ENCODE measurements at places on chromosomes 11 and 22.

- no peak for DNase-seq
Measured at GRCh38 chr22:45496451-45496941, 6.2 kb upstream of the FBLN1 start.

DNA sequence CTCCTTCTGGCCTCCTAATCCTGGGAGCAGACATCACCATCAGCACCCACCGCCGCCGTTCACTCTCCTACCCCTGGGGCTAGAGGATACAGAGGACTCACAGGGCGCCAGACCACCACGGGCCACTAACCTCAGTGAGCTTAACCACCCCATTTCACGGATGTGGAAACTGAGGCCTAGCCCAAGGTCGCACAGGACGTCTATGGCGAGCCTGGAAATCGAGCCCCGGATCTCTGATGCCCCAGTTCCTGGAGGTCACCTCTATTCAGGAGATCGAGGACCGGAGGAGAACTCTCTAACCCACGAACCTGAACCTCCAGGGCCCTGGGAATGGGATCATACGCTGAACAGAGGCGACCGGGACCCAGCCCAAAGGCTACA, 349 bp downstream of the TIMM10 start:
- no peak for DNase-seq

DNA sequence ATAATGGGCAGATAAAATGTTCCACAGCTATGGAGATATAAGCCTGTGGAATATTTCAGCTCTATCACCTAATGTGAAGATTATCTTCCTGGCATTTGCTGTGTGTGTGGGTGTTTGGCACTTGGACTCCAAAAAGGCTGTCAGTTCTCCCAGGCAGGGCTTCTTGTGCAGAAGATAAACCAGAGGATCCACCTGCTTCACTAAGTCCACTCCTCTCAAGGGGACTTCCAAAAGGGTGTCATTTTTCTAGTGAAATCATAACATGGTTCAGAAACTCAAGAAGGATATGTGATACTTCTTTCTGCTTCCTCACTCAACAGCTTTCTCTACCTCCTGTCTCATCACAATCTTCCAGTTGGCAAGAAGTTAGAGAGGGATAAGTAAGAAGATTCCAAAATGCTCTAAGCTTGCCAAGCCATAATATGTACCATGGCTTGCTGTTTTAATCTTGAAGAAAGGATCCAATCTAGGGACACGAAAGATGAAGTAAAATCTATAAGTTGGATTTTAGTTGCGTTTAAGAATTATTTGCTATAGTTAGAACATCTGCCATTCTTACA, 206.2 kb upstream of the MTMR2 start:
- DNase-seq = no peak

DNA sequence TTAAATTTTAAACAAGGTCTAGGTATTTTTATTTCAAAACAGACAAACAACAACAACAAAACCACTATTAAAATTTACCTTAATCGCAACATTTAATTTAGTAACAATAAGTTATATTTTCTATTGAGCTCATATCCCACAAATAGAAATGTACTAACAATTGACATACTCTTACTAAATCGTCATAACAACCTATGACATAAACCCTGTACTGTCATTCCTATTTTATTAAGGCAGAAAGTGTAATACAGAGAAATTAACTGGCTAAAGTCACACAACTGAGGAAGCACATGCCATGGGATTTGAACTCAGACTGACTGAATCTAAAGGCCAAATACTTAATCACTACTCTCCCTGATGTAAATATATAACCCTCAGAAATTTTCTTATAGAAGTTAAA, 3.0 kb downstream of the KIF18A start:
- DNase-seq = no peak

- DNase-seq = no peak
Measured at GRCh38 chr11:119117004-119117706, 4.2 kb upstream of the HINFP start.

DNA sequence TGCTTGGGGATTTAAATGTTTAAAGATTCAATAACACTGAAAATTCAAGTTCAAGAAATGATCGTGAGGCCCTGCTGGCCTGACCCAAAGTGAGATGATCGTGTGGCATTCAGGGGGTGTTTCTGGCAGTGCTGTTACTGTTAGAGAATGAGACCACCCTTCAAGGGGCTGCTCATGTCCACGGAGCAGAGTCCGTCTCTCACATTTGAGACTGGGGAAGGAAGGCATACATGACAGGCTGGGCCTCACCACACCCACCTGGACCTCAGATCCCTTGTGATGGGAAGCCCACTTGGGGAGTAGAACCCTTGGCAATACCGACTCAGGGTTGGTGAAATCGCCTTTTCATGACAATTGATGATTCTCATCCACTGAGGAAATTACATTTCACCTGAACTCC, 16.1 kb upstream of the NRIP3 start:
- DNase-seq = no peak

GRCh38 chr11:7473717-7474116, 11.6 kb upstream of the OLFML1 start:
- no peak for DNase-seq

DNA sequence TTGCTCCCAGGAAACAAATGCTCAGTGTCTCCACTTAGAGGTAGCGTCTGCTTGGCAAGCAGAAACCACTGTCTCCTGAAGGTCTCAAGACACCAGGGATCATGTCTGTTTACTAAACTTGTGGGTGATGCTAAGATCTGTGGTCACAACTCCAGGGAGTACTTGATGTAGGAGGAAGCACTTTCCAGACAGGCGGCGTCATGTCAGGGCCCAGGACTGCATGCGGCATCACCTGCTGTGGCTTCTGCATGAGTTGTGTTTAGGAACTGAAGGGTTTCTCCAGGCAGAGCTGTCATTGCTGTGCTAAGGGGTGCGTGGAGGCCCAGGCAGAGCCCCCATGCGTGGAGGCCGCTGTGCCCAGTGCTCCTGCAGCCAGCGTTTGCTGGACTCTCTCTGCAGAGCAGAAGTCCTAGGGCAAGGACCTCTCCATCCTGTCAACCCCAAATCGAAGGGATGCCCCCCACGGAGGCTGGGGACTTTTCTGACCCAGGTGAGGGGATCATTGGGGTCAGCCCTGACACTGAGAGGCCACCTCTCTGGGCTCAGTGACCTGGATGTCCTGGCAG, 8.1 kb upstream of the PANX2 start:
- no peak for DNase-seq

DNA sequence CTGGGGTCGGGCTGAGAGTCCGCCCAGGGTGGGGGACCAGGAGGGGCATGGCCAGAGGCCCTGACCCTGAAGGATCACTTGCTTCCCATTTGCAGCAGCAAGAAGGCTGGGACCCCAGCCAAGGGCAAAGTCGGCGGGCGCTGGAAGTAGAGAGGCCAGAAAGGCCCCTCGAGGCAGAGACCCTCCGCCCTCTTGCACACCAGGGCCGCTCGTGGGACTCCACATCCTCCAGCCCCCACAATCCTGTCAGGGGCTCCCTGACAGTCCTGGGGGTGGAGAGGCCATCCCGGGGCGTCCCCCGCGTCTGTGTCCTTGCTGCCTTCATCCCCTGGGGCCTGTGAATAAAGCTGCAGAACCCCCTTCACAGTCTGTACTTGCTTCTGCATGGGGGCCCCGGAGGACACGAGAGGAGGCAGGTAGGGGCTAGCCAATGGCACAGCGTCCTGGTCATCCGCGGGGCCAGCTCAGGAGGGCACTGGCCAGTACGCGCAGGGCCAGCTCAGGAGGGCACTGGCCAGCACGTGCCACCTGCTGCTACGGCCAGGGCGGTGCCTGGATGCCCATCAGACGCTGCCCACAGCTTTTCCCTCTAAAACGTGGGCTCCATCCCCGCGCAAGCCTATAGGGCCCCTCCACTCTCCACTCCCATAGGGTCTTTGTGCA, 8.7 kb upstream of the MRPL23 start:
- no peak for DNase-seq

- no peak for DNase-seq
Measured at GRCh38 chr11:74926304-74927030, 22.4 kb downstream of the XRRA1 start.

GRCh38 chr11:66625041-66625751, 8.8 kb downstream of the RBM14 start:
- DNase-seq = no peak

- no peak for DNase-seq
Measured at GRCh38 chr22:35766654-35767580, 49.2 kb downstream of the APOL5 start.

DNA sequence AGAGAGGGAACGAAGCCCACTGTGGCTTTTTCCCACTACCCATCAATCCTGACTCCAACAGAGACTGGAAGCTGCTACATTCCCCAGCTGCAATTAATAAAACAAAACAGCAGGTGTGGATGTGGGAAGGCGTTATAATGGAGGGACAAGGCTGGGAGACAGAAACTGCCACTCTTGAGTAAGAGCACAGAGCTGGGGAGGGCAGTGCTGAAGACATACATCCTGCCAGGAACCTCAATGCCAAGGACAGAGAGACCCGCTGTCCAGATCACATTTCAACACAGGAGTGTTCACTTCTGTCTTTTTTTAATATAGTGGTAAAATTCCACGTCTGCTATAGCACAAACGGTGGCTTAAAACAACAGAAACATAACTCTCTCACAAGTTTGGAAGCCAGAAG, 94.5 kb downstream of the LARGE1 start:
- DNase-seq = no peak

- DNase-seq = no peak
Measured at GRCh38 chr22:41574847-41575381, 14.1 kb downstream of the CSDC2 start.

DNA sequence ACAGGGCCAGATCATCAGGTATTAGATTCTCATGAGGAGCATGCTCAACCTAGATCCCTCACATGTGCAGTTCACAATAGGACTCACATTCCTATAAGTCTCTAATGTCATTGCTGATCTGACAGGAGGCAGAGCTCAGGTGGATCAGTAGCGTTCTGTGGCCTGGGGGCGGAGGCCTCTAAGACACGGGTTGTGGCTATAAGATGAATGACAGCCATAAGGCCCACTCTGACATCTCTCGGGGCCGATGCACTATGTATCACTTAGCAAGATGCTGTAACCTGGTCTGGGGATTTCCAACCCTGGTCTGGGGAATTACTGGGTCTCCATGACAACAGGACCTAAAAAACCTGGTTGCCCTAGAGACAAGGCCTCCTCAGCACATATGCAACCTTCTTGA, 932.7 kb downstream of the TBC1D22A start:
- DNase-seq = no peak

- DNase-seq = no peak
Measured at GRCh38 chr11:8032576-8033304, 45.6 kb downstream of the EIF3F start.

- no peak for DNase-seq
Measured at GRCh38 chr22:36435516-36436415, 45.7 kb downstream of the TXN2 start.

DNA sequence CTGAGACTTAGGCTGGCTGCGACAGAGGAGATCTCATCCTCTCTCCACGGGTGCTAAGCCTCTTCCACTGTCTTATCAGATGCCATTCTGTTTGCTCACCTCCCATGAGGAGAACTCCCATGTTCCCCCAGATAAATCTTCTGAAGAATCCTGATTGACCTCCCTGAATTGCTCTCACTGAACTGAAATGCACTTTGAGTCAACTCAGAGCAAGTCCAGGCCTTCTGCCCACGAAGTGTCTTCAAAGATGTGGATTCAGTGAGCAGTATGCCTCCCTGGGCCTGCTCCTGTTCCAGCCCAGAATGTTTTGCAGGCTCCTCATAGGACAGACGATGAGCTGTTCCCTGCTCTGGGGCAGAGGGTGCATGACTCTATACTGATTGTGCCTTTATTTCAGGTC, 17.4 kb downstream of the TUB start:
- no peak for DNase-seq
